ENCODE measurements at places on chromosomes 7 and 10.

GRCh38 chr10:79097021-79097872 is 28.5 kb downstream of the ZMIZ1 start:
- DNase-seq, result no peak

DNA sequence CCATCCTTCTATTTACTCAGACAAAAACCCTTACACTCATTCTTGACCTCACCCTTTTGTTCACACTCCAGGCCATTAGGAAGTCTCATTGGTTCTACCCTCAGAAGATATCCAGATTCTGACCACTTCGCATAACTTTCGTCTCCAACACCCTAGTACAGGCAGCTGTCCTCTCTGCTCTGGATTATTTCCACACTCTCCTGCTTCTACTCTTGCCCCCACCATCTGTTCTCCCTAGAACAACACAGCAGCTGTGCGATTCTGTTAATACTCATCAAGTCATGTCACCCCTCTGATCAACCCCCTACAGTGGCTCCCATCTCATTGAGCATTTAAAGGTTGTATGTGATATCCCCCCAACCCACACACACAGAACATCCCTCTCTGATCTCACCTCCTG is 15.5 kb upstream of the TRIL start:
- DNase-seq, result no peak

DNA sequence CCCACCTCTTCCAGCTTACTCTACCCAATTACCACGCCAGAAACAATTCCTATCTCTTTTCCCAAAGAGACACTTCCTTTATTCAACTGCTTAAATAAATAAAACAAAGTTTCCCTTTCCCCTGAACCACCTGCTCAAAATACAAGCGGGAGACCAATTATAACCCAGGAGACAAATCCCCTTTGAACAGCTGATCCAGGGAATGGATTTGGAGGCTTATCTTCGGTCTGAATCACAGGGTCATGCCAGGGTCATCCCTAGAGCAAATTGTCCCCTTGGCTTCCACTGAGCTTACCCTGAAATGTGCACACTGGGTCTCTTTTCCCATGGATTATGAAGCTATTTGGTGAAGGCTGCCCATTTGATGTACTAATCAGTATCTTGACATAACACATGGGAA is 99.9 kb upstream of the JAZF1 start:
- DNase-seq, result peak; percentile 38

GRCh38 chr7:16695621-16696237 is 49.7 kb downstream of the BZW2 start:
- peak; percentile 22 for DNase-seq

- no peak for DNase-seq
These were observed 311.9 kb downstream of the AUTS2 start for GRCh38 chr7:69910150-69910549.

DNA sequence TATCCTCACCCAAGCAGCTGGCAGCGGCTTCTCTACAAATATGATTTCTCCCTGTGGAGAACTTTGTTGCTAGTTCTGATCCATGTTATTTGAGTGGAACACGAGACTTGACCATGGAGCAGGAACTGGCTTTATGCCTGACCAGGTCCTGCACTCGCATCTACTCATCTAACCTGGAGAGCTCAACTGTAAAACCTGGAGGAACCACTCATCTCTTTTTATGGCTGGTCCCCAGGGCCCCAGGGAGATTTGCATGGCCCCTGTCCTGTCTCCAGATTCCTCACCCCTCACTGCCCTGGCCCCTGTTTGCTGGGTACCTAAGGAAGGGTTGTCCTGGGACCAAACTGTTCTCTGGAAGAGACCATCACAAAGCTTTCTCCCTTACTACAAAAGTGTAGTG is 16.0 kb downstream of the TCAF1 start:
- no peak for DNase-seq

- no peak for DNase-seq
These were observed 3.3 kb downstream of the MAPK8 start for GRCh38 chr10:48309711-48310226.

GRCh38 chr7:116862951-116863670 is 724 bp downstream of the CAPZA2 start:
- peak; percentile 65 for DNase-seq

GRCh38 chr10:35259769-35260397 is 76.4 kb upstream of the CCNY start:
- no peak for DNase-seq

GRCh38 chr10:49324711-49325110 is 25.7 kb downstream of the C10orf71 start:
- no peak for DNase-seq

GRCh38 chr7:131354390-131354789 is 26.7 kb downstream of the MKLN1 start:
- DNase-seq, result no peak

DNA sequence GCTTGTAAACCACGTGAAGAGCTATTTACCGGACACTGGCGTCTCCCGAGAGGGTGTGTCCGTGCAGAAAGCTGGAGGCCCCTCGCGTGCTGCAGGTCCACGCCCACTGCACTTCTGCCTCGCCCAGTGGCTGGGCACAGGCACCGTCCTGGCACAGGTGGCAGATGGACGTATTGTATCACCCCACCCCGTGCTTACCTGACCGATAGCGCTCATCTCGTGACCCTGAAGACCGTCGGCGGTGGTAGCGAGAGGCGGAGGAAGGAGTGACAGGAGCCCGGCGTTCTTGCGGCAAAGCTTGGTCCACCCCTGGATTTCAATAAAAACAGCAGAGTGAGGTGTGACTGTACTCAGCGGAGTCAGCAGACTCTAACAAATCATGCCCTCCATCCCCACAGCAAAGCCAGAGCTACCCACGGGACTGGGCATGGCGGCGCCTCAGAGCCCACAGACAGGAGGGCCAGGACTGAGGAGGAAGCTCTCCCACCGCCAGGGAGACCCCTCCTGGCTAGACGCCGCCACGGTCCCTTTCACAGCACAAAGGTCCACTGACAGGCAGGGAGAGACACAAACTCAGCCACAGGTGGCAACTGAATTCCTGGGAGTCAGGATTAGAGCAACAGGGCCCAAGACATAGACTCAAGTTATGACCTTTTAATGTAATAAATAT is 217.1 kb downstream of the DIP2C start:
- DNase-seq, result no peak

DNA sequence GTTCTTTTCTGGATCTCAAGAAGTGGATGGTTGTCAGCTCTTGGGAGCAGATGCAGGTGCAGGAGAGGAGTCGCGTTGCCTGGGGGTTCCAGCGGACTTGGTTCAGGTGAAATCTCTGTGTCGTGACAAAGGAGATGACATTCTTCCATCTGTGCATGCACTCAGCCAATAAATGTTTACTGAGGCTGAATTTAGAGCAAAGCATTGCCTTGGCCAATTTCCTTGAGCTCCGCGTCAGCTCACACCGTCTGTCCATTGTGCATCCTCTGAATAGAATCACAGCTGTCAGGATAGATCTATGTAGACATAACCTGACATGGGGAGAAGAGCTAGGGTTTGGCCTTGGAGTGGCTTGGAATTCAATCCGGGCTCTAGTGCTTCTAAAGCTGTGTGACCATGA is 343.7 kb downstream of the GLRX3 start:
- peak; percentile 74 for DNase-seq

DNA sequence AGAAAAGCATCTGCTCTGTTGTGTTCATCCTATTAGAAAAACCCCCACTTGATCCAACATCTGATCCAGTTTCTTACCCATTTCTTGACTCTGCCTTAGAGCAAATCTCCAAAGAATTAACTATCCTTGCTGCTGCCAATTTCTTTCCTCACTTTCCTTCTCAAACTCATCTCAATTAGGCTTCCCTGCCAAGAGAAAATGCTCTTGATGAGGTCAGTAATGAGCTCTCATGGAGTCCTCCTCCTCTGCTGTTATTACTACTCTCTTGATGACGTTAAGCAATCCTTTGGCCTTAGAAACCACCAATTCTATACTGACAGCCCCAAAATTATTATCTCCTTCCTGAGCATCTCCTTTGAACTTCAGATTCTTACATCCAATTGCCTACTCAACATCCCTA is 162.0 kb upstream of the FAM13C start:
- no peak for DNase-seq

GRCh38 chr7:151715666-151716315 is 161.1 kb downstream of the PRKAG2 start:
- no peak for DNase-seq
